ENCODE measurements at places on chromosomes 11 and 22.

DNA sequence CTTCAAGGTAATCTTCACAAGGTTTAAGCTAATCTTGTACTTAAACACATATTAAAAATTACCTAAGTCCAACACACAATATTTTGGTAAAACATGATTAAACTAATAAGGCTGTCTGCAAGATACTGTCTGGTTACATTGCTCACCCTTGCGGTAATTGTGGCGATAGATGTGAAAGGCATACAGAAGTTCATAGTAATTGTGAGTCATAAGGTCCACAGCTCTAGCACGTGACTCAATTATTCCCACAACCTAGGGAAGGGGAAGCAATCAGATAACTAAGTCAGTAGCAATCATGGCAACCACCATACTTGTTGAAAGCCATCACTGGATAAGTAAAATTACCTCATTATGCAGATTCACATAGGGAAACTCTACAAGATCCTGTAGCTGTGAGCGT is 30.5 kb upstream of the FNBP4 start:
- peak; percentile 2 for DNase-seq
- H3K27ac ChIP-seq = no peak overlapping the region
- H3K4me3 ChIP-seq = no peak overlapping the region
- H3K4me1 ChIP-seq = no peaks in the 10 kb centered on the region

DNA sequence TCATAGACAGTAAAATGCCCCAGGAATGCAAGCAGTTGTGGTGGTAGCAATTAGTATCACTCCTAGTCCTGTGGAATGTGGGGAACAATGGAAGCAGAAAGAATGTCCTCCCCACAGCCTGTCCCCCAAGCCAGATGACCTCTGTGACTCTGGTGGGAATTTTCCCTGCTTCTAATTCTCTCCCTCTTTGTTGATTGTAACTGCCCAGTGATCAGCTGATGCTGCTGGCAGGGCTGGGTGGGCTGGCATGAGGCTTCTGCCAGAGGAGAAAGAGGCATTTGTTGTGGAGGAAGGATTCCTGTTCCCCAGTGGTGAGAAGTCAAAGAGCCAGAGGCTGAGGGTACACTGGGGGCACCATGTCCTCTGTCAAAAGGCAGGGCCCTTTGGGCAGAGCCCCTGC is 116.7 kb upstream of the NCAM1 start:
- H3K4me3 ChIP-seq = no peak overlapping the region
- no peaks in the 10 kb centered on the region for H3K4me1 ChIP-seq
- H3K27me3 ChIP-seq = no peaks in the 10 kb centered on the region
- H3K27ac ChIP-seq = no peak overlapping the region
- no peak for DNase-seq
- no peaks in the 10 kb centered on the region for H3K36me3 ChIP-seq

- H3K4me1 ChIP-seq = peaks cover 29% of the 10 kb centered on the region
- H3K27me3 ChIP-seq = no peaks in the 10 kb centered on the region
- peak overlapping the region; percentile 63 for H3K4me3 ChIP-seq
- no peaks in the 10 kb centered on the region for H3K36me3 ChIP-seq
- DNase-seq = no peak
- H3K27ac ChIP-seq = peak overlapping the region; percentile 100
These were observed 3.4 kb downstream of the CTNND1 start for GRCh38 chr11:57764972-57765371.

DNA sequence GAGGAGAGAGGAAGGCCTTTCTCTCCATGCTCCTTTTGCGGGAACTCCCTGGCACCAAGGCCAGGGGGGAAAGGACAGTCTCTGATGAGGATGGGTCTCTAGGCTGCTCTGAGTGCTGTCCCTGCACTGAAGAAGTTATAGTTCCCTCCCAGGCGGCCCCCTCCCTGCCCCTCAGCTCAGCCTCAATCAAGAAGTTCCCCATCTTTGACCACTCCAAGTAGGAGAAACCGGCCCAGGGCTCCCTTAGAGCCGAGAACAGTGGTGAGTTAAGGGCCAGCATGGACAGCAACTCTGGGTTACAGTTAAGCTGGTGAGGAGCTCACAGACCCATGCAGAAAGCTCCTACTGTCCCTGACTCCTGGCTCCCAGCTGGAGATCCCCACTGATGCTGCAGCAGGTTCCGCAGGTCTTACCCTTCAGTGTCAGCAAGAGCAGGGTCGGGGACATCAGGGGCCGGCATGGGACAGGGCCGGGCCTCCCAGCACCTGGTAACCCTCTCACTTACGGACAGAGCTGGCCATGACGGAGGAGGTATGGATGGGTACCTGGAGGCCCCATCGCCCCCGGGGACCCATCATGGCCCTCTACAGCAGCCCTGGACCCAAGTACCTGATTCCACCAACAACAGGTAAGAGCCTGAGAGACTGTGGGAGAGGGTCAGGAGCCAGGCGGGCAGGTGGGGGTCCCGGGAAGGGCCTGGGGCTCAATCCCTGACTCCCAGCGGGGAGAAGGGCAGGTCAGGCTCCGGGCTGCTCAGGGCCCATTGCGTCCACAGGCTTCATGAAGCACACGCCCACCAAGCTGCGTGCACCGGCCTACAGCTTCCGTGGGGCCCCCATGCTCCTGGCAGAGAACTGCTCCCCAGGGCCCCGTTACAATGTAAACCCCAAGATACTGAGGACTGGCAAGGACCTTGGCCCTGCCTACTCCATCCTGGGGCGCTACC is 4.2 kb downstream of the SCGB1C1 start:
- H3K27ac ChIP-seq = no peak overlapping the region
- DNase-seq = no peak
- H3K36me3 ChIP-seq = no peaks in the 10 kb centered on the region
- H3K4me3 ChIP-seq = no peak overlapping the region
- no peaks in the 10 kb centered on the region for H3K4me1 ChIP-seq
- no peaks in the 10 kb centered on the region for H3K27me3 ChIP-seq

DNA sequence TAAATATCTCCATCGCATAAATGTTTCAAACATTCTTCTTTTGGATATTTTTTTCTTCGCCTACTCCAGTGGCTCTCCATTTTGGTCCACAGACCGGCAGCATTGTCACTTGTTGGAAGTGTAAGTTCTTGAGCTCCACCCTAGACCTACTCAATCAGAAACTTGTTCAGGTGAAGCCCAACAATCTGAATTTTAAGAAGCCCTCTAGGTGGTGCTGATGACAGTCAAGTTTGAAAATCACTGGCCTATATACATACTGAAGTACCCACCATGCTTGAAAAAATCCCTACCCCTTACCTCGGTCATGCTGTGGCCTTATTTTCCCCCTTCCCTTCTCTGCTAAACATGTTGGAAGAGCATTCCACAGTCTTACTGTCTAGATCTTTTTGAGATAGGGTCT is 10.2 kb upstream of the ACAT1 start:
- DNase-seq = no peak
- no peaks in the 10 kb centered on the region for H3K4me1 ChIP-seq
- no peaks in the 10 kb centered on the region for H3K36me3 ChIP-seq
- H3K27me3 ChIP-seq = no peaks in the 10 kb centered on the region

- H3K36me3 ChIP-seq = no peaks in the 10 kb centered on the region
- H3K27ac ChIP-seq = no peak overlapping the region
- peaks cover 6% of the 10 kb centered on the region for H3K4me1 ChIP-seq
- H3K4me3 ChIP-seq = no peak overlapping the region
- no peaks in the 10 kb centered on the region for H3K27me3 ChIP-seq
These were observed 345.5 kb upstream of the CTSC start for GRCh38 chr11:88683024-88683423.

DNA sequence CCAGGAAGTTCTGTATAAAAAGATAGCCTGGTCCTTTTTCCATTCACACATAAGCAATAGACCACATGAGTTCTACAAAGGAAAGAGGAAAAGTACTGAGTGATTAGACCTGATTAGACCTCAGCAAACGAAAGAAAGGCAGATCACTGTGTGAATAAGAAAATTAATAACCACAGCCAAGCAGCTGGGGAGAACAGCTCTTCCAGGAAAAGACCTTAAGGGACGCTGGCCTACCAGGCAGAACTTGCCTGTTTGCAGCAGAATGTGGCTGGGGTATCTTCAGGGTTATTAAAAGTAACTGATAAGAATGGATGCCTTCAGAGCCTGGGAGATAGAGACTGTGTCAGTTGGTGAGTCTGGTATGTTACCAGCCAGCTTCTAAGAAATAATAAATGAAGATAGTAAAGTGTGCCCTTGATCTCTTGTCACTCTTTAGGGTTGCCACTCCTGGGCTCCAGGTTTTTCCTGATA is 172.9 kb downstream of the DBX1 start:
- H3K27ac ChIP-seq = no peak overlapping the region
- H3K36me3 ChIP-seq = no peaks in the 10 kb centered on the region
- no peaks in the 10 kb centered on the region for H3K27me3 ChIP-seq

DNA sequence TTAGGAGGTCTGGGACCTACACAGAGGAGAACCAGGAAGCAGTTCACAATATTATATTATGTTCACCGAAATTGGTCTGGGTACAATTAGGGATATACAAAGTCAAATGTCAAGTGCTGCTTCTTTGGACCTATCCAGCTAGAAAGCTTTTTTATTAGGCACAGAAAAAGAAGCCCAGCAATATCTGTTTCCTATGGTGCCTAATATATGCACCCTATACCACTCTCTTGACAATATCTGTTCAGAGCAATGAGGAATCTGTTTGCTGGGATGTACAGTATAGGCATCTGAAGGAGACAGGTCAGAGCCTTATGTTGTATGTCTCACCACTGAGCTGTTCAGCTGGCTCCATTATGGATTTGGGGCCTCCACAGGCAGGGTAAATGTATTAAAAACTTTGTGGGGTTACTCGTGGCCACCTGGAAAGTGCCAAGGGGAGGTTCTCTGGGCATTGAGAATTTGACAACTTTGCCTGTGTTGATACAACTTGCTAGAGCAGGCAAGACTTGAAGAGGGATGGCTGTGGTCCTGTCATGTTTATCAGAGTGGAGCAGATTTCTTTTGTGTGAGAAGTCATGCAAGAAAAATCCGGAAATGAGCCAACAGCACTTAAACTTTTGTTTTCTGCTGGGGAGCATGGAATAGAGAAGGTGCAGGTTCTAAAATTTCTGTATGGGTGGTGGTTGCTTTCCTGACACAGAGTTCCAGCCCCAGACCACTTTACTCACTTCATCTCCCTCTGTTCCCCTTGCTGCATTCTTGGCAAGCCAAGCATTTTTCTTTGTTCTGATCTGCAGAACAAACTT is 10.1 kb downstream of the STIM1 start:
- no peaks in the 10 kb centered on the region for H3K27me3 ChIP-seq
- H3K4me3 ChIP-seq = peak overlapping the region; percentile 0
- peaks cover 1% of the 10 kb centered on the region for H3K36me3 ChIP-seq

DNA sequence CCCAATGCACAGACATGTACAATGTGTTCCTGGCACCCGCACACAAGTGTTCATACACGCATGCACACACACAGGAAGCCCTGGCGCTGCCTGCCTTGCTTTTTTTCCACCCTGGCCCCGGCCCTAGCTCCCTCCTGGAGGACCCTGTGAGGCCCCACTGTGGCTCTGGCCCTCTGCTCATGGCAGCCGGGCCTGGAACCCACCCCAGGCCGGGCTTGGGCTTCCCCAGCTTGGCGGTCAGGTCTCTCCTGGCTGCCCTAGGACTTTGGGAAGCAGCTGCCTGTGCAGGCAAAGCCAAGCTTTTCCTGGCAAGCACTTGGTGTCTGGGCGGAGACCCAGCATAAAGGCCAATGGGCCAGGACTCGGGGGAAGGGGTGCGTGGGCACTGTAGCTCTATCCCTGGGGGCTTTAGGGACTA is 30.5 kb downstream of the CD82 start:
- peaks cover 11% of the 10 kb centered on the region for H3K36me3 ChIP-seq
- no peak overlapping the region for H3K4me3 ChIP-seq
- peaks cover 21% of the 10 kb centered on the region for H3K4me1 ChIP-seq
- no peak overlapping the region for H3K27ac ChIP-seq
- DNase-seq = no peak

DNA sequence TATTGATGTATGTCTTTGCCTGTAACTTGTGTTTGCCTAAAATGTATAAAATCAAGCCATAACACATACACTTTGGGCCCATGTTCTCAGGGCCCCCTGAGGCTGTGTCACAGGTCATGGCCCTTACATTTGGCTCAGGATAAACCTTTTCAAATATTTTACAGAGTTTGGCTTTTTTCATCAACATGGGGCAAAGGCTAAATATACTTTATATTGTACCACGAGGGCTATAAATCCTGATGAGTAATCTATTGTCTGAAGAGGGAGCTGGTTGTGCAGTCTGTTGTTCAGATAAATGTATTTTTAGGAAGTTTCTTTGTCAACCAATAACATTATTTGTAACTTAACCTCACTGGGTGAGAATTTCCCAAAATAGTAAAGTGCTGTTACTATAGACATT is 404.6 kb upstream of the DDI1 start:
- no peaks in the 10 kb centered on the region for H3K4me1 ChIP-seq
- no peak overlapping the region for H3K4me3 ChIP-seq
- no peaks in the 10 kb centered on the region for H3K27me3 ChIP-seq
- no peaks in the 10 kb centered on the region for H3K36me3 ChIP-seq
- no peak for DNase-seq

DNA sequence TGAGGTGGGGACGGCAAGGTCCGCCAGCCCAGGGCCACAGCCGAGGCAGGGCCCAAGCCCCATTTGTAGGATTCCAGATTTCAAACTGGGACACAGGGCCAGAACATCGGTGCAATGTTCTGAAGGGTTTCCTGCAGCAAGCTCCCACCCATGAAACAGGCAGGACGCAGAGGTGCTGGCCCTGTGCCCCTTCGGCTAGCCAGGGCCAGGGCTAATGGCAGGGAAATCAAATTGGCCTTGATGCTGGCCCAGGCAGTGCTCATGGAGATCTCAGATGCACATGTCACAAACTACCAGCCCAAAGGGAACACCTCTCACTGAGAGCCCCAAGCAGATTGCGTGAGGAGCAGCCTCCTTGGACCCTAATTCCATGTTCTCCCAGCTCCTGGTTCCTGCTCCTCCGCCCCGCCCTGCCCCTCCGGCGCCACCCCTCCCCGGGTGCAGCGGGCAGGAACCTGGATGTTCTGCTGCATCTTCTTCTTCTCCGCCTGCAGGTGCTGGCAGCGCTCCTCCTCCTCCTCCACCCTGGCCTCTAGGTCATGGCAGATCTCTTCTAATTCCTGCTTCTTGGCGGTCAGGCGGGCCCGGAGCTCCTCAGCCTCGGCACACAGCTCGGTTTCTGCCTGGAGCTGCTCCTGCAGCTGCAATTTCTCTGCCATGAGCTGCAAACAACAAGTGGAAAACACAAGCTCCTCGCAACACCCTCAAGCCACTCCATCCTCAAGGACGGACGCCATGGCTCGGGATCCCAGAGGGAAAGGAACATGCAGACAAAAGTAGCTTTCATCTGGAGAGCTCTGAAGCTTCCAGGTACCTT is 47.7 kb downstream of the APOL1 start:
- H3K36me3 ChIP-seq = peaks cover 82% of the 10 kb centered on the region
- no peak overlapping the region for H3K27ac ChIP-seq
- H3K4me1 ChIP-seq = no peaks in the 10 kb centered on the region
- no peak overlapping the region for H3K4me3 ChIP-seq

- no peaks in the 10 kb centered on the region for H3K27me3 ChIP-seq
- H3K4me1 ChIP-seq = peaks cover 32% of the 10 kb centered on the region
- peak overlapping the region; percentile 90 for H3K4me3 ChIP-seq
- H3K27ac ChIP-seq = peak overlapping the region; percentile 87
These were observed 1.4 kb upstream of the UVRAG start for GRCh38 chr11:75813622-75814039.

DNA sequence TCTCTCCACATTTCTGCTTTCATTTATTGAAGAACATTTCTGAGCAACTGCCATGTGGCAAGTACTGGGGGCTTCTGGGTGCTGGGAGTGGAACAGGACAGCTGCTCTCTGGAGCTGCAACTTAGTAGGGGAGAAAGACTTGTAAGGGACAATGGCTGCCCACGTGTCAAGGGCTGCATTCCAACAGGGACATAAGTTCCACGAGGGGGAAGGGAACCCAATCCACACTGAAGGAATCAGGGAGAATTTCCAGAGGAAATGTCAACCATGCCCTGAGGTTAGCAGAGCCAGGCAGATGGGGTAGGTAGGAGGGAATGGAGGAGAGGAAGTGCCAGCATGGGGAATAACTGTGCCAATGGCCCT is 1.7 kb downstream of the MAPK8IP2 start:
- DNase-seq = no peak
- H3K27me3 ChIP-seq = peaks cover 56% of the 10 kb centered on the region
- no peak overlapping the region for H3K27ac ChIP-seq
- H3K4me3 ChIP-seq = no peak overlapping the region

Data from keratinocyte (primary cell).